NCI-H526 treated with DMSO at 0.1 percent for 48 hours (cell line): ENCODE measurements at places on chromosomes 6 and 20.

- no peak for DNase-seq
These were observed at the start of gene IRF4 for GRCh38 chr6:391559-392440. Gene IRF4 (plus strand): TSS chr6:391752. CDS start chr6:393153, 1,401 bp downstream.

GRCh38 chr6:9398071-9398766 is 962.9 kb upstream of the SLC35B3 start:
- DNase-seq, result no peak

DNA sequence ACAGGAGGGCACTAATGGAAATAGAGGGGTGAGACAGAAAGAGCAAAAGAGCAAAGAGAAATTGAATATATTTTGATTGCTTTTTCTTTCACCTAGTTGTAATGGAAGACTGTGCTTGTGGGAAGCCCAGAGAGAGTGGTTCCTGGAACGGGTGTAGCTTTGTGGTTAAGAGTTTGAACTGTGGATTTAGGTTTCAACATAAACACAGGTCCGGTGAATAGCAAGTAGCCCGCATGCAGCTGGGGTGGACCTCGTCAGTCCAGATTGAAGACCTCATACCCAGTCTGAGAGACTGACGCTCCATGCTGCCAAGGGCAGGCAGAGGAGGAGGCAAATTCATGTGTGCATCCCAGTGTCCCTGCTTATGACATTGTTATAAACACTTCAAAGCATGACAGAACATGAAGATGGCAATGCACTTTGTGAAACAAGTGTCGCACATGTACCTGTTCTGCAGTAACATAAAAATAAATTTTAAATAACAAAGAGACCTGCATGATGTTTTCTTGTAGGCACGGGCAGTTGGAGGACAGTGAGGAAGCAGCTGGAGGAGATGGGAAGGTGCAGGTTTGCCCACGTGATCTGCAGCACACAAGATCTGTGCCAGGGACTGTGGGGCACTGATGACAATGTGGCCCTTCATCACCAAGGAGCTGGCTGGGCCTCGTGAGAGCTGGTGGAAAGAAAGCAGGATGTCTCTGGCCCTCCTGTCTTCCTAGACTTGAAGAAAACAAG is 220.5 kb upstream of the SSTR4 start:
- DNase-seq, result no peak

DNA sequence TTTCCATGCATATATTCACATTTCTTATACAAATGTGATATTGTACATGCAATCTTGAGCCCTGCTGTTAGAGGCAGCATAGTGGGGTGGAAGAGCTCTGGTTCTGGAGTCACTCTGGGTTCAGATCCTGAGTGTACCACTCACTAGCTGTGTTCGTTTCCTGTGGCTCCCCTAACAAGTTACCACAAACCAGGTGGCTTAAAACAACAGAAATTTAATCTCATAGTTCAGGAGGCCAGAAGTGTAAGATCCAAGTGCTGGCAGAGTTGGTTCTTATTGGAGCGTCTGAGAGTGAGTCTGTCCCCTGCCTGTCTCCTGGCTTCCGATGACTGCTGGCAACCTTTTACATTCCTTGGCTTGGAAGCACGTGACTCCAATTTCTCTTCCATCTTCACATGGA is 115.6 kb downstream of the MAP3K7 start:
- no peak for DNase-seq

DNA sequence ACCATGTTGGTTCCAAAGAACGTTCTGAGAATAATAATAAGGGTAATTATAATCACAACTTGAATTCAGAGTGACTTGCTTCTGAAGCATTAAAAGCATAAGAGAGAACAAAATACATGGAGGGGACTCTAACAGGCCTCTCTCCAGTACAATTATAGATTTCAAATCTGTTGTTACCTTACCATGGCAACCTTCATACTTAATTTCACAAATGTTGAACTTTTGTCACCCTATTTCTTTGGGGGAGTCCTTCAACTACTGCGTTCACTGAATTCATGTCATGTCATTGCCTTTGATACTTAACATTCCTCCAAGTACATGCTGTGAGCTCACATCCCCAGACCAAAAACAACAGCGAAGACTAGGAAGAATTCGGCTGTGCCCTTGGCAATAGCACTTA is 104.0 kb downstream of the MKKS start:
- DNase-seq, result no peak

GRCh38 chr20:59596690-59597089 is 7.7 kb upstream of the PHACTR3 start:
- DNase-seq, result peak; percentile 11

DNA sequence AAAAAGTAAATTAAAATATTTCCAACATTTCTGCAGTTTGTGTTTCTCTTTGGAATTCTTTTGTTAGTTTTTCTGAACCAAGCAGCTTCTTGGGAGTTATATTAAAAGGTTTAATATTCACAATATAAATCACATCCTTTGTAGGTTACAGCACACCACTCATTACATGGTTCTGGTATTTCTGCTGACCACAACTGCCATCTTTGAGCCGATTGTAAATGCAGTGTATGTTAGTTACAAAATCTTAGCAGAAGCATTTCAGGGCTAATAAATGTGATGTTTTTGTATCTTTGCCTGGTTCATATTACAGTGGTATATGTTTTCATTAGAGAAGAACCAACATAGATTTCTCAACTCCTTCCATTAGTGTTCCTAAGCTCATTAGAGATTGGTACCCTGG is 19.1 kb upstream of the TSHZ2 start:
- no peak for DNase-seq

DNA sequence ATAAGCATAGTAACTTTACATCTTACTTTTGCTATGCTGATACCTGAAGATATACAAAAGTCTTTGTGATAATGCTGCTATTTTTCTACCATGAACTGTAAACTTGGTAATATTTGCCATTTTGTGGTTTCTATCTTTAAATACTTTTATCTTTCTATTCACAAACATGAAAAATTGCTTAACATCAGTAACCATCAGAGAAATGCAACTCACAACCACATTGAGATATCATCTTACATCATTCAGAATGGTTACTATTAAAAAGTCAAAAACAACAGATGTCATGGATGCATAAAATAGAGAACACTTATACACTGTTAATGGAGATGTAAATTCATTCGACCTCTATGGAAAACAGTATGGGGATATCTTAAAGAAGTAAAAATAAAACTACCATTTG is 112.0 kb downstream of the TRDN start:
- no peak for DNase-seq

- no peak for DNase-seq
These were observed 64.6 kb upstream of the ADGRF1 start for GRCh38 chr6:47106721-47107197.

DNA sequence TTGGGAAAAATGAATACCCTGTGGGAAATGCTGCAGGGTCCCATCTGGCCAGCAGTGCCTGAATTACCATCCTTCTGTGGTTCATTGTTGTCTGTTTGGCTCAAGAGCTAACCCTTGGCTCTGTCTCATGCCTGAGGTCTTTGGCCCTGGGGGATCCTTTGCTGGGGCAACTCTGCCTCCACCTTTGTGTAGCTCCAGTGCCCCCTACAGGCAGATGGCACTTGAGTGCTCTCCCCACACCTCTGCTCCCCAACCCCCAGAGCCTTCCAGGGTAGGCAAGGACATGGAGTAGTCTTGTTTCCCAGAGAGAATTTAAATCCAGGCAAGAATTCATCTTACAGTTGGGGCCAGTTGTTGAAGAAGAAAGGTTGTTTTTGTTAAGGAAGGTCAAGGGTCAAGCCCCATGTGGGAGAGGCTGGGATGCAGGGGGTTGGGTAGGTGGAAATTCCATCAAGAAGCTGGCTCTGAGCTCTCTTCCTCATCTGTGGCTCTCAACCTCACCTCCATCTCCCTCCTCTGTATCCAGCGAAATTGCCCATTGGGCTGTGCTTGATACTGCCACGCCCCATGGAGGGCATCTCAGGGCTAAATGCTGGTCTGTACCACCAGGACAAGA is 44.2 kb downstream of the ZNF831 start:
- no peak for DNase-seq

- no peak for DNase-seq
These were observed 1.9 kb downstream of the SYNCRIP start for GRCh38 chr6:85640821-85641220.

GRCh38 chr6:138844192-138844591 is 48.3 kb downstream of the ECT2L start:
- DNase-seq, result no peak

DNA sequence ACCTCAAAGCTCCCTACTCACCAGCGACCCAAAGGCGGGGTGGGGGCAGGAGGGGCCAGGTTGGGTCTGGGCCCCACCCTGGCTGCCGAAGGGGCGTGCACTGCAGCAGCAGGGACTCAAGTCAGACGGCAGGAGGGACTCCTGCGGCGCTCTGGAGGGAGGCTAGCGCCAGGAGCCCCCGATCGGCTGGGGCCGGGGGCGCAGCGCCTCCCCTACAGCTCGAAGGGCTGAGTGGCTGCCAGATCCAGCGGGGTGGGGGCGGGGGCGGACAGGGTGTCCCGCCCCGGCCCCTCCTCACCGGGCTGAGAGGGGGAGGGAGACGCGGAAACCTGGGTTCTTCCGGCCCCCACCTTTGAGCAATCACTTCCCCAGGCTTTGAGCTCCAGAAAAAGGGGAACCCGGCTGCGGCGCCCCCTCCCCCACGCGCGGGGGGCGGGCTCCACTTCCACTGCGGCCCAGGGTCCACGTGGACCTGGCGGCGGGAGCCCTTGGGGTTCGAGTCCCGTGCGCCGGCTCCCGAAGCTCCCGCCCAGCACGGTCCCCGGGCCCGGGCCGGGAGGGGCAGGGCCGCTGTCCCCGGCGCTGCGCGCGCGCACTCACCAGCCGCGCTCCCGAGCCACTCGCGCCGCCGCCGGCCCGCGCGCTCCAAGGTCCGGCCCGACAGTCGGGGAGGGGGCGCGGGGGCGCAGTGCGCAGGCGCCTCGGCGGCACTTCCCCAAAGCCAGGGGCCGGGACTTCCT is at the start of gene RGS19:
RGS19 (minus strand) TSS at position 246 of the 740 bp plus-strand sequence. CDS start 2,632 bp downstream, outside the sequence.
- peak; percentile 55 for DNase-seq
